ENCODE measurements at places on chromosomes 1 and 21.

- no peak for DNase-seq
Measured at GRCh38 chr1:181423301-181423918, 59.9 kb upstream of the CACNA1E start.

GRCh38 chr1:102776071-102776470, 332.3 kb downstream of the COL11A1 start:
- no peak for DNase-seq

- no peak for DNase-seq
Measured at GRCh38 chr1:67687649-67688048, 2.6 kb downstream of the GADD45A start.

GRCh38 chr1:80056179-80056578, 1049.6 kb upstream of the ADGRL4 start:
- no peak for DNase-seq

- DNase-seq = no peak
Measured at GRCh38 chr1:21152423-21153100, 24.1 kb downstream of the EIF4G3 start.

- DNase-seq = no peak
Measured at GRCh38 chr1:224518528-224518927, 83.9 kb upstream of the WDR26 start.

GRCh38 chr1:235495551-235495950, 8.7 kb downstream of the B3GALNT2 start:
- no peak for DNase-seq

DNA sequence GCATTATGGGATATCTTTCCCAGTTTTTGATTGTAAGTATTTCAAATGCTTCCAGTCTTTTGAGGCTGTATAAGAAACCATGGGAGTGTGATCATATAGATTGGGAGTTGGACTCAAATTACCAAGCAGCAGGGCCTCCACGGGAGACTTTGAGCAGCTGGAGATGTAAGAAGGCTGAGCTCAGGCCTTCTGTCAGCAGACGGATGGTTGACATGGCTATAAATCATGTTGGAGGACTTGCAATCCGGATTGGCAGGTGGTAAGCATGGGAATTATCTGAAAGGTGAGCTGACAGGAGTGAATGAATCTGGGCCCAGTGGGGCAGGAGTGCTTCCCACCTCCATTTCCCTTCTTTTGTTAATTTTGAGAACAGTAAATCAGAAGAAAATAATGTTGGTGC, 83.2 kb upstream of the PPM1J start:
- no peak for DNase-seq

DNA sequence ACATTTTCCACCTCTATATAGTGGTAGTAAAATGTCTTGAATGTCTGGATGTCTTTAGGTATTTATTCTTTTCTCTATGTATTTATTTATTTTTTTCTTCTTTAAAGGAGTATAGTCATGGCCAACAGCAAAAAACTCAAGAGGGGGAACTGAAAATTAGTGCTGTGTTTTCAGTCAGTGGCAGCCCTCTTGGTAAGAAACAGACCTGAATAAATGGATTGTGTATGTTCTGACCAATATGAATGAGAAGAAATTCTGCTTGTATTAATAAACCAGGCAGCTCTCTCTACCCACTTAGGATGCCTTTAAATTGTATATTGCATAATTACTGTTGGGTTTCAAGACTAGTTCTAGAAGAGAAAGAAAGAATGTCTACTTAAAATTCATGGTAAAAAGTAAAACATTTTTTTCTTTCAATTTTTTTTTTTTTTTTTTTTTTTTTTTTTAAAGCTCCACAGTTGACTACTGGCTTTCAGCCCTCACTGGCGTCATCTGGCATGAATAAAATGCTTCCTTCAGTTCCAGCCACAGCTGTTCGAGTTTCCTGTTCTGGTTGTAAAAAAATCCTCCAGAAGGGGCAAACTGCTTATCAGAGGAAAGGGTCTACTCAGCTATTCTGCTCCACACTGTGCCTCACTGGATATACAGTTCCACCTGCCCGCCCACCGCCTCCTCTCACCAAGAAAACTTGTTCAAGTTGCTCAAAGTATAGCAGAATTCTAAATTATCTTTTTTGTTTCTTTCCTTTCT, 101.6 kb downstream of the ZMYM4 start:
- no peak for DNase-seq

- no peak for DNase-seq
Measured at GRCh38 chr1:221045842-221046831, 166.9 kb downstream of the HLX start.

GRCh38 chr1:177945943-177946650, 23.8 kb downstream of the SEC16B start:
- DNase-seq = no peak

DNA sequence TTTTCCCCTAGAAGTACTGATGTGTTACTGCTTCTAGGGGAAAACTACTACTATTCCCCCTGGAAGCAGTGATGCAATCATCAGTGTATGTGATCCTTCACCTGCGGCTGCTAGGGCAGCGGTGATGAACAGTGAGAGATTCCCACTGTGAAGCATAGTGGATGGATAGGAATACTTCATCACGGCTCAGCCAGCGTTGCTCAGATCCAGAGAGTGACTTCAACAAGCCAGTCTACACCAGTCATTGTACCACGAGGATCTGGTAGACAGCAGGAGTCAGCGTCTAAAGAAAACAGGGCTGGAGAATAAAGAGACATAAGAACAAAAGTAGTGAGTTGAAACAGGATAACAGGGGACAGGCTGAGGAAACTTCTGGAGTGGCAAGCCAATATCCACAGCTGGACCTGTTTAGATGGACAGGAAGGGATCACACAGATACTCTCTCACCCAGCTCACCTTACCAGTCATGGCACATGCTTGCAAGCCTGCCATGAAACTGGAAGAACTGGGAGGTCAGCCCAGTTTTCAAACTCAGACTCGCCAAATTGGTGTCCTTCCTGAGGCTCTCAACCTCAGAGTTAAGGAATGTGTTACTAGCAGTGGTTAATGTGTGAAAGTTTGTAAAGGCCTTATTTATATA, 42.4 kb upstream of the LRRC52 start:
- no peak for DNase-seq

GRCh38 chr1:107138166-107138565, 2.7 kb upstream of the NTNG1 start:
- DNase-seq = no peak

- no peak for DNase-seq
Measured at GRCh38 chr1:20666804-20667203, 5.6 kb upstream of the DDOST start.

- no peak for DNase-seq
Measured at GRCh38 chr1:116312681-116313069, 60.4 kb upstream of the ATP1A1 start.

DNA sequence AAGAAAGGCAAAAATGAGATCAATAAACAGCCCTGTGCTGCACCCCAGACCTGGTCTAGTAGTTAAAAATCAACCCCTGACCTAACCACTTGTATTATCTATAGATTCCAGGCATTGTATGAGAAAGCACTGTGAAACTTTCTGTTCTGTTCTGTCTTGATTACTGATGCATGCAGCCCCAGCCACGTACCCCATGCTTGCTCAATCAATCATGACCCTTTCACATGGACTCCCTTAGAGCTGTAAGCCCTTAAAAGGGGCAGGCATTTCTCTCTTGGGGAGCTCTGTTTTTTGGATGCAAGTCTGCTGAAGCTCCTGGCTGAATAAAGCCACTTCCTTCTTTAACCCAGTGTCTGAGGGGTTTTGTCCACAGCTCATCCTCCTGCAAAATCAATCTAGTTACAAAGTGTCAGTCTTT, 24.2 kb upstream of the CD34 start:
- no peak for DNase-seq

DNA sequence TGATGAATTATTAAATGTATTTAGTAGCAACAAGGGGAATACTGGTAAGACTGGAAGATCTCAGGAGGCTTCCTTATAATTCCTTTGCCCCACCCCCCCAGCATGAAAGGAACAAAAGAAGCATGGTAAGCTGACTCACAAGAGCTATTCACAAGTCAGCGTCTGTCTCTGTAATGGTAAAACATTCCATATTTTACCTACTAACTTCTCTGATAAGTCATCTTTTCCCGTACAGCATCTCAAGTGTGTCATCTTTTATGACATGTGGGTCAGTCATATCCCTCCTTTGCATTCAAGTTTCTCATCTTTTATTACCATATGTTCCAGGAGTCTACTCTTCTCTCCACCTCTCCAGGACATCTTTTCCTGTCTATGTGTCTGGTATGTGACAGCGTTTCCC, 241.3 kb downstream of the PLA2G4A start:
- no peak for DNase-seq

DNA sequence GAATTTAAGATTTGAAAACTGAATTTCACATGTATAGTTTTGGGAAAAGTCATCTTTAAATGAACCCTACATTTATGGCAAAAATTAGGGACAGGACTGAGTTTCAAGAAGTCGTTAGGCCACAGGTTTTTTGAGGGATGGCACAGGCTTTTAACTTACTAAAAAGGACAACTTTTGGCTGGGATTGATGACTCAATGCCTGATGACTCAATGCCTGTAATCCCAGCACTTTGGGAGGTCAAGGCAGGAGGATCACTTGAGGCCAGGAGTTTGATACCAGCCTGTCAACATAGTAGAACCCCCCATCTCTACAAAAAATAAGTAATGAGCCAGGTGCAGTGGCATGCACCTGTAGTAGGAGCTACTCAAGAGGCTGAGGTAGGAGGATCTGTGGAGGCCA, 15.9 kb downstream of the UCK2 start:
- no peak for DNase-seq

DNA sequence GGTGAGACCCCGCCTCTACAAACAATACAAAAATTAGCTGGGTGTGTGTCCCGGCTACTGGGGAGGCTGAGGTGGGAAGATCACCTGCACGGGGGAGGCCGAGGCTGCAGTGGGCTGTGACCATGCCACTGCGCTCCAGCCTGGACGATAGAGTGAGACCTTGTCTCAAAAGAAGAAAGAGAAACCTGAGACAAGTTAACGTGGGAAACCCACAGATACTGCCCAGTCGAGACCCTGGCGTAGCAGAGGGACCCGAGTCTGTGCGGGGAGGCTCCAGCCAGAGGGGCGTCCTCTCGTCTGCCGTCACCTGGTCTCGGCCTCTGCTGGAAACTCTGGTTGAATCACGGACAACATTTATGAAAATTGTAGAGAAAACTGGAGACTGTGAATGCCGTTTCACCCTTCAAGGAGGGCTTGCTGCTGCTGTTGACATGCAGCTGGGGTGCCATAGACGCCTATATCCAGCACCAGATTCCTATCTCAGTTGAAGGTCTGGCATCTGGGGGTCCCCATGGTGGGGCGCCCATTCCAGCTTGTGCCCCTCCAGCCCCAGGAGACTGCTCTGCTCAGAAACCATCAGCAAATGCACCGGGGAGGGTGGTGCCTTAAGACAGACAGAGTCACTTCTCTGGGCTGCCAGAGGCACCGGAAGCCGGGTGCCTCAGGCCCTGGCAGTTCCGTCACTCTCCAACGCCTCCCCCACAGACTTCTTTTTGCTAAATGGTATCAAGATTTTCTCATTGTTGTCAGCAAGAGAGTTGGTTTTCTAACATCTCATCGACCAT, 13.6 kb upstream of the CDK11B start:
- peak; percentile 24 for DNase-seq

DNA sequence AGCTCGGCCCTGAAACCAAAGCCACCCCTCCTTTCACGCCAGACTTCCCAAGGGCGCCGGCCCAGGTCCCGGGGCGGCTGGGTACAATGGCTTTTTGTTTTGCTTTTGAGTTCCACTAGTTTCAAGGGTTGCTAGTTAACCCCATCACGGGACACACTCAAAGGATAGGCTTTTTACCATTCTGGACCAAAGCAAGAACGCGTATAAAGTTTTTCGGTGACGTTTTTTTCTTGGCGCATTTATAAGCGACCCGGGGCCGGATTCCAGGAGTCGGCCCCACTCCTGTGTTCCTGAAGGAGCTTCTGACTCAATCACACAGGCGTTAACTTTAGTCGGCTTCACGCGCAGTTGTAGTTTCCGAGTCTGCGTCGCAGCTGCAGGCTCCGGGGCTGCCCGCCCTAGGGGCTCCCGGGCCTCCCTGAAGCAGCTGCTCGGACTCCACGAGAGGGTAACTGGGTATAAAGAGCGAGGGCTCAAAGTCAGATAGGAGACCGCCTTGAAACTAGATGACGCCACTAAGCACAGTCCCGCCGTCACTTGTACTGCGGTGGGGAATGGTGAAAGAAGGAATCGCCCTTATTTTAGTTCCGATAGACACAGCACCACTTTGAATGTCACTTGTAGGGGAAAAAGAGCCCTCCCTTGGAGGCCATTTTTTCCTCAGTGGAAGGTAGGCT, 707 bp upstream of the KLHL21 start:
- DNase-seq = peak; percentile 61

DNA sequence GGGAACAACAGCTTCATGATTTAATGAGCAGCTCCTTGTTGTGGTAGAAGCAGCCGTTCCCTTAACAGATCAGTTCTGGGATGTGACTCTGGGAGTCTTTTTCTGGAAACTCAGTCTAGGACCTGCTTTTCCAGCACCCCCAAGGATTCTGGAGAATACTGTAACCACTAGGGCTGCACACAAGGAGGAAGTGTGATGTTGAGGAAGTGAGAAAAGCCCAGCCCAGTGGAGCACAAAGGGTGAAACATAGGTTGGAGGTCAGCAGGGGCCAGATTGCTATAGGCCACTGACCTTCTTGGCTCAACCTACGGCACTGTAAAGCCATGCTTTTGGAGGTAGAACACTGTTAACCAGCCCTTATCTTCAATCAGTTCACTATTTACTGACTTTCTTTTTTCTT, 10.1 kb upstream of the PLA2G5 start:
- no peak for DNase-seq

GRCh38 chr1:37732111-37732780, 32.7 kb downstream of the EPHA10 start:
- no peak for DNase-seq

- DNase-seq = no peak
Measured at GRCh38 chr1:180542838-180543145, 16.0 kb upstream of the OVAAL start.

- no peak for DNase-seq
Measured at GRCh38 chr1:160018900-160019299, 12.9 kb downstream of the PIGM start.

DNA sequence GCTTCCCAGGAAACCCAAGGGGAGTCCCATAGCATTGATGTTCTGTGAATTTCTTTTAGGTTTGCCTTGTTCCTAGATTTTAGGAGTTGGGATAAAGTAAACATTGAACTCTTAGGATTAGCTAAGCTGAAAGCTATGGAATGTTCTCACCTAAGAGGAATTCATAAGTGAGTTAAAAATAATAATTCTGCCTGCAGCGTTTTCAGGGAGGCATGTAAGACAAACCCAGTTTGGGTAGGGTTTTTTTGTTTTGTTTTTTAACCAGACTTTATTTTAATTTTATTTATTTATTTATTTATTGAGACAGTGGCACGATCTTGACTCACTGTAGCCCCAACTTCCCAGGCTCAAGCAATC, 28.9 kb upstream of the CD101 start:
- no peak for DNase-seq

DNA sequence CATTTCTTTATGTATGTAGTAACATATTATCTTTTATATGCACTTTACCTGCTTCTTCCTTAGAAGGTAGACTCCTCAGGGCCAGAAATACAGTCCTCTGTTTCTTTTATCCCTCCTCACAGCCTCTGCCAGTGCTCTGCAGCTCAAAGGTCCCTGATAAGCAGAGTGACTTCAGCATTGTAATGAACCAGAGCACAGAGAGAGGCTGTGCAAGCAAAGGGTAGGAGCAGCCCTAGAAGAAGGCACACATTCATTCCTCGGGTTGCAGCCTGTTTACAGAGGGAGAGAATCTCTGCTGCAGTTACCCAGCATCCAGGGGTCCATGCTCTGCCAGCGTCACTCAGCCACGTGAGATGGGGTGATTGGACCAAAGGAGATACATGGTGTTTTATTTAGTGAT, 101.1 kb downstream of the RHOU start:
- DNase-seq = no peak

GRCh38 chr1:169346036-169346589, 21.5 kb downstream of the NME7 start:
- no peak for DNase-seq
